ENCODE measurements at places on chromosomes 11 and 22.

DNA sequence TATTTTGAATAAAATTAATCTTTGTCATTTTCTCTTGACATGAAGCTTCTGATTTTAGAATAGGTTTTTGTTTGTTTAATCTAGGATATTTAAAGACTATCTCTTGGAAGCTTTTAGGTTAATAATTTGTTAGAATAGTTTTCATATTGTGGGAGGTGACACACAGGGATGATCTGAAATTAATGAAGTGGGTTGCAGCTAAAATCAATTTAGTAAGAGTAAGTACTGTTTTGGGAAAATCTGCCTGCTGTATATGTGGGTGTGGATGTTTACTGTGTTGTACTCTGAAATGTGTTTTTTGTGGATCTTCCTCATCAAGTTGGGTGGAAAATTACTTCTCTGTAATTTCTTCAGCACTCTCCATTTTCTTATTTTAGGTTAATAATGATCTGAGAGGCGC is 67.3 kb downstream of the BID start:
- no peak for ATAC-seq

GRCh38 chr22:23282089-23282501 is 101.8 kb downstream of the BCR start:
- ATAC-seq, result no peak

DNA sequence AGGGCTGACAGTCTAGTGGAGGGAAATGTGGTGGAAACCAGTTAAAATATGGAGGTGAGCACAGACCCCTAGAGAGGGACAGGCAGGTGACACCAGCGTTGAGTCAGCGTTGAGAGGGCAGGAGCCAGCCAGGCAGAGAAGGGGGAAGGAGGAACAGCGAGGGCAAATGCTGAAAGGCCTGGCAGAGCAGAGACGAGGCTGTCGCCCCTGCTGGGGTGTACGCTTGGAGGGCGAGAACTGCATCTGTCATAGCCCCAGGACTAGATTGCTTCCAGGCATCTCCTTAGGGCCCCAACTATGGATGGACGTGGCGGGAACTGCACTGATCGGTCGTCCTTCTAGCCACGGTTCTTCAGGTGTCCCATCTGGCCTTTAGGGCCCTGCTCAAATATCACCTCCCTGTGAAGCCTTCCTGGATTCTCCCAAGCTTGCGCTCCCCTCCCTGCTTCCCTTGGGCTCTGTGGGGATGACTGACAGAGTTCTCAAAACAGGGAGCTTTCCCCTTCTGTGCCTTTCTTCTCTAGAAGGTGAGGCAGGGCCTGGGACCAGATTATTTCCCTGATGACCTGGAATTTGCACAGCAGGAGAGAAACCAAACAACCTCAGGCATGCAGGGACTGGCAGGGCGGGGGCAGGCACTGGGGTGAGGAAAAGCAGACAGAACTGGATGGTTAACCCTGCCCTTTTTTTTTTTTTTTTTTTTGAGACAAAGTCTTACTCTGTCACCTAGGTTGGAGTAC is 11.1 kb downstream of the SYNGR1 start:
- ATAC-seq, result no peak

- no peak for ATAC-seq
These were observed 29.2 kb upstream of the MUC5AC start for GRCh38 chr11:1128311-1129142.

DNA sequence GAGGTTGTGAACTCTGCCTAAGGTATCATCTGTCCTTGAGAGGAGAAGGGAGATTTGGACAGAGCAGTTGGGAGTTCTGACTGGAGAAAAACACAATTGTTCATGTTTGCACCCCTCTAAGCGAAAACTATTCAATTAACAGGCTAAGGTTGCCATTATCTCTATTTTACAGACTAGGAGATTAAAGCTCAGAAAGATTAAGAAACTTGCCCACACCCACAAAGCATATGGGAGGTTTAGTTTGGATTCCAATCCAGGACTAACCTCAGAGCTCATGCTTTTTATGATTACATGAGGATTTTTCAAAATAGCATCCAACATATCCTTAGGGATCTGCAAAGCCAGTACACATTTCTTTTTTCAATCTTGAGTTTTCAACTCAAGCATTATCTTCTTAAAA is 22.0 kb downstream of the GAB2 start:
- no peak for ATAC-seq

DNA sequence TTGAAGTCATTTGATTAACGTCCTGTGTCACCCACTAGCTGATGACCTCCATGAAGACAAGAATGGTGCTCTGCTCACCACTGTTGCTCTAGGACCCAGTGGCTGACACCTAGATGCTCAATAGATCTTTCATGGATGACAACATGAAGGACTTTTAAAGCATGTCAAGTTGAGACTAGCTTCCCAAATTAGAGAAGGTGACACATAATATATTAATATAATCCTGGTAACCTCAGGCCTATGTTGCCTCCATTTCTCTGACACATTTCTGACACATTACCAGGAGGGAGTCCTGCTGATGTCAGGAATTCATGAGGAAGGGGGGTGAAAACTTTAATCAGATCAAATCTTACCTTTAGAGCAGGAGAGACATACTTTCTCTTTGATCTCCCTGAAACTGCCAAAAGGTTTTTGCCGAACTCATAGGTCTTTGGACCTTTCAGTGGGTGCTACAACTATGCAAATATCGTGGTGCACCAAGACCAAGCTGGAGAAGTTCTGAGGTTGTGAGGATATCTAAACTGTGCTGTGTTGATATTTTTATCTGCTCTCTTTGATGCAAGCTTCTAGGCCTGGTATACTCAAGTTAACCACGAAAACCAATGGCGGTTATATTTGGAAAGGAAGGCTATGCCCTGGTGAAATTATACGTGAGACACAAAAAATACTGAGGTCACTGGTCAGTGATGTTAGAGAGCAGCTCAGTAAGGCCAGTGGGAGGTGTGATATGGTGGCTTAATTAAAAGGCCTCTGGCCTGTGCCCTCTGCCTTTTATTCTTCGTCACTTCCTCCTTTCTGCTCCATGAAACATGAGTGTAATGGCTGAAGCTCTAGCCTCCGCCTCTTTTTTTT is 13.2 kb upstream of the AMPD3 start:
- no peak for ATAC-seq

- no peak for ATAC-seq
These were observed 77.2 kb downstream of the MYEOV start for GRCh38 chr11:69370984-69371709.

DNA sequence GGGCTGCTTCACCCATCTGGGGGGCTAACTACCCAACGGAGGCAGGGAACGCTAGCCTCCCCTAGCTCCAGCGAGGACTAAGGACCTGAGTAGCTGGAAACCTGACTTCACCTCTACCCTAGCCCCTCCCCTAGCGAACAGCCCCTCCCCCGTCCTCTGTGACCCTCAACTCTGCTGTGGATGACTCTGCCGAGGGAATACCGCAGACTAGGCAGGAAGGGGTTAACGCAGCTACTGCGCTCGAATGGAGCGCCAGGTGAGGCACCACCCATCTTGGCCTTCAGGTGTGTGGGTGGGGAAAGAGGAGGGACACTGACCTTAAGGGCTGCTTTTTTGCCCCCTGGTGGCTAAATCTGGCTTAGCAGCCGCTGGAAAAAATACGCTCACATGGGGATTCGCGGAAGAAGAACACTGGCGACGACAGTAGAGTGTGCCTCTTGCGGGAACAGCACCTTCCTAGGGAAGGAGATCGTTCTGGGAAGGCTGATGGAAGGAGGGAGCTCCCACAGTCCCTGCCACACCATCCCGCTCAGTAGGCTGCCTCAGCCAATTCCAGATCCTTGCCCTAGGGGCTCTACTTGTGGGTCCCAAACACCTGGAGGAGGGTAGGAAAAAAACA is 4.5 kb upstream of the BCL9L start:
- ATAC-seq, result no peak

DNA sequence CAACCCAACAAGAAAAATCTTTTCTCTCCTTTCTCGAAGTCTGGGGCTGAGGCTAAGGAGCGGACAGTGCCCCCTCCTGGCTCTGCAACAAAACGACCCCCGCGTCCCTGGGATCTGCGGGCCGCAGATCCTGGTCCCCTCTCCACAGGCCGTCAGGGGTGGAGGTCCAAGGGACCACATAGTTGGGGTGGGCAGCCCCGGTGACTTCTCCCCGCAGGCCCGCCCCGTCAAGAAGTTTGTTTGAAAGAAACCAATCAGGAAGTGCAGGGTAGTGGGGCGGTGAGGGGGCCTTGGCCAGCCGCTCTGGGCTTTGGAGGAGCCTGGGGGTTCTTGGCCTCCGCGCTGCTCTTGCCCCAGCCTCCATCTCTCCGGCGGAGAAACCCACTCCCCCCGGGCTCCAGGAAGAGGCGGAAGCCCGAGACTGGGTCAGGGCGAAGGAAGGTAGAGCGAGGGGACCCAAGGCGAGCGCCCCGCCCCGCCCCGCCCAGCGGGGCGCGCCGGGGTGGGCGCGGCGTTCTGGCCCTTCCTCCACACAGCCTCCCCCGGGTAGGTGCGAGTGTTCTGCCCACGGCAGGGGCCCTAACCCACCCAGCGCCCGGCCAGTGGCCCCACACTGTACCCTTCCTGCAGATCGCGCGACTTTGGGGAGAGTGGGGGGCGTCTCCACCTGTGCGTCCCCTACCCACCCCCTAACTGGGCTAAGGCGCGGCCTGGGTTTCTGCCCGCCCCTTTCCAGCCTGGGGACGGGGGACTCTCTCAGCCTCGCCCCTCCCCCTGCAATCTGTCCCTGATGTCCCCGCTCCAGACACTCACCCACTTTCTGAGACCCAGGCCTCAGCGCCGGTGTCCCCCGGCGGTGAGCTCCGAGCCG is 1.3 kb downstream of the TP53I11 start:
- ATAC-seq, result no peak

- no peak for ATAC-seq
These were observed 642.6 kb upstream of the CCDC179 start for GRCh38 chr11:23502826-23503225.

- ATAC-seq, result no peak
These were observed 57.0 kb downstream of the PISD start for GRCh38 chr22:31604746-31605705.

- ATAC-seq, result peak; percentile 5
These were observed 35.2 kb downstream of the PPP2R1B start for GRCh38 chr11:111730871-111731591.

GRCh38 chr11:17376493-17376892 is 12.0 kb downstream of the KCNJ11 start:
- ATAC-seq, result no peak

GRCh38 chr11:64128255-64129006 is 37.5 kb downstream of the MACROD1 start:
- ATAC-seq, result no peak

DNA sequence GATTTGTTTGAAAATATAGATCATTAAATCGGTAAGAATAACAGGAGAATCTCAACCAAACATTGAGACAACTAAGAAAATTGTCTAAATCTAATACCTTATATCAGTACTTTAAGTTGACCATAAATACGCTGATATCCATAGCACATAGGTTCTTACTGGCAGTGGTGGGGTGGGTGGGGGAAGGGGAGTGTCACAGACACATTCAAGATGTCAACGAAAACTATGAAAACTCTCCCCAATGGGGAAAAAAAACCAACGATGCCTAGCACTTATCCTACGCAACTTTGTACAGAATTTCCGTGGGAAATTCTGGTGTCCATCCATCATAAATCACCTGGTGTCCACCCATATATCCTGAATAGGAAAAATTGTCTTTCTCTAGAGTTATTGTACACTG is 6.2 kb downstream of the GRAP2 start:
- ATAC-seq, result no peak

DNA sequence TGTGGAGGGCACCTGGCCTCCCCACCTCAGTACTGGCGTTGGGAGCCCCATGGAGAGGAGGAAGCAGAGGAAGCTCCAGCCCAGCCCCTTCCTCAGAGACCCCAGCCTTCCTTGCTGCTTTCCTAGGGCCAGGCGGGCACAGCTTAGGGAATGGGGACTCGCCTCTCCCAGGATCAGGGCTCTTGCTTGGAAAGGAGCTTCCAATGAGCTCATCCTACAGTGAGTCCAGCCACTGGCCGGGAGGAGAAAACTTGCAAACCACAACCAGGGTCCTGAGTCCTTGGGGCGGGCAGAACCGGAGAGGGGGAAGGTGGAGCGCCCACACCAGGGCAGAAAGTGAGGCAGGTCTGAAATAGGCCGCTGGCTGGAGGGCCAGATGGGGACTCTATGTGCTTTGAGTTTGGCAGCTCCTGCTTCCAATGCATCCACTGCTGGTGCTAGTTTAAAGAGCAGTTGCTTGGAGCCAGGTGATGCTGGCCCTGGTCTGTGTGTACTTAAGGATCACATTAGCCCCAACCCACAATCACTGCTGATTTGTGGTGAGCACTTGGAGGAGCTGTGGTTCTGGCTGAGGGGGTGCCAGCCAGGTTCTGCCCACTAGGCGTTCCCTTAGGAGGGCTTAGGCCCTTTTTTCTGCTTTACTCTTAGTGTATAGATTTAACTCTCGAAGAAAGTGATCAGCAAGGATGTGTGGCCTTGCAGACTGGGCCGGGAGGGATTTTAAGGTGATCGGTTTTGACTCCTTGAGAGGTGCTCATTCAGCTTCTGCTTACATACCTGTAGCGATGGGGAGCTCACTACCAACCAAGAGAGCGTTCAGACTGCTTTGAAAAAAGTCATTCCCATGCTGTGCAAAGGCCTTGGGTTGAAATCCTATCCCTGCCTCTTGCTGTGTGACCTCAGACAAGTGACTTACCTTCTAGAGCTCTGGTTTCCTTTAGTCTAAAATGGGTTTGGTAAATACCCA is 81.9 kb downstream of the TP53I11 start:
- no peak for ATAC-seq

- no peak for ATAC-seq
These were observed 20.5 kb upstream of the SORL1-AS1 start for GRCh38 chr11:121473064-121473777.

- no peak for ATAC-seq
These were observed 2.5 kb upstream of the PYGM start for GRCh38 chr11:64762277-64762673.

DNA sequence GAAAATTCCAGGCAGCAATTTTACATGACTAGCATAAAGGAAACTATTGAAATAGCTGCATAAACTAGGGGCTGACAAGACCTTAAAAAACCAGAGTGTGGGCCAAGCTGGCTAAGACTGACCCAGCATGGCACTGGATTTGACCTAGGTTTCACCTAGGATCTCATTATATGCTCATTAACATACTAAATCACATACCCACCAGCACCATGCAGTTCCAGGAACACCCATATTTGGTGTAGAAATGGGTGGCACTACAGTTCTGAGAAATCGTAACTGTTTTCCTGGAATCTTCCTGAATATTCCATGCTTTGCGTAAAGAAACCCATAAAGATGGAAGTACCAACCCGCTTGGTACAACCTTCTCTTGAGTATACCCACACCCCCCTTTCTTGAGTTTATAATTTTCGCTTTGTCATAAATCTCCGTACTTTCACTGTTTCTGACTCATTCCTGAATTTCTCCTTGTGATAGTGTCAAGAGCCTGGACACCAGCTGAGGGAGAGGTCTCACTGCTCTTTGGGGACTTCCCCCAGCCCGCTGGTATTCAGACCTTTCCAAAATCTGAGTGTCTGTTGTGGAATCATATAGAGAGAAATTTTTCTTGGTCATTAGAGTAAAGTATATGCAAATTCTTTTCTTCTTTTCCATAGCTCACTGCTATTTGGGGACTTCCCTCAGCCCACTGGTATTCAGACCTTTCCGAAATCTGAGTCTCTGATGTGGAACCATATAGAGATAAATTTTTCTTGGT is 55.1 kb downstream of the MTMR3 start:
- no peak for ATAC-seq

Measured in motor neuron (in vitro differentiated cells).